ENCODE measurements at places on chromosomes 12 and 14. TPM values are rescaled to one million over a fixed set of nuclear protein-coding genes. Genes with fewer than 3 reads are reported as not detected.

OAS2 gene
- 12.4 TPM for total RNA-seq

CRADD gene
- total RNA-seq: 38.9 TPM

ZC2HC1C gene
- total RNA-seq: 1.8 TPM

AKT1 gene
- 154 TPM for total RNA-seq

TRPV4 gene
- 8.0 TPM for total RNA-seq

CLEC4C gene
- 1.3 TPM for total RNA-seq

PSMA6 gene
- 84.1 TPM for total RNA-seq

SMOC1 gene
- 187 TPM for total RNA-seq

KLHDC1 gene
- total RNA-seq: 7.7 TPM

SLC4A8 gene
- 10.5 TPM for total RNA-seq

OVCH1 gene
- not detected for total RNA-seq

PTPRB gene
- total RNA-seq: 20.3 TPM

CNTN1 gene
- 33.6 TPM for total RNA-seq

ACRBP gene
- 2.3 TPM for total RNA-seq

GRCh38 chr12:87985069-87985675 lies 44.0 kb downstream of the C12orf50 start:
- DNase-seq: no peak

DNA sequence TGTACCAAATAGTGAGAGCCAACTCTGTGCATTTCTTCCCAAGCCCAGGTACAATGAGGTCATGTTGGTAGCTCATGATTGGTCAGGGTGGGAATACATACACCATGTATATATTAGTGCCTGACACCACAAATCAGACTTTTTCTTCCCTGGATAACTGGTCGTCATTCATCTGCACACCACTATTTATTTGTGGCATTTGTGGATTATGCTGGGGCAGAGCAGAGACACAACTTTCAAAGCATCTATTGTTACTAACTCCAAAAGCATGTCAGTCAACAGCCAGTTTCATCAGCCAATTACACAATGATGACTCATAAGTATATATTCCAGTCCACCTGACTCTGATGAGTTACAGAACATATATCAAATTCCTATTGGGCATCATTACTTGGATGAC lies 181.7 kb downstream of the ADAMTS20 start:
- no peak for DNase-seq

DNA sequence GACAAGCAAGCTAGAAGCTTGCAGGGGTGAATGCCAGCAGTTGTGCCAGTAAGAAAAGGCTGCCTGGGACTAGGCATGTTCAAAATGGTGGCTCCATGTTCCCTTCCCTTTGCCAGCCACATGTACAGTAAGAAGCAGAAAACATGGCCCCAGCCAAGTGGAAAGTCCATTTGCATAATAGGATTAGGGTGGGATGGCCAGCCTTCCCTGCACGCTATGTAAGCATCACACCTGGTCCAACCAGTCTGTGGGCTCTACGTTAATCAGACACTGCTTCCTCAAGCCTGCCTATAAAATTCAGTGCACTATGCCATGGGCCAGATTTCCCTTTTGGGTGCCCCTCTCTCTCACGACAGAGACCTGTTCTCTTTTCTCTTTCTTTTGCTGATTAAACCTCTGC lies 288.4 kb downstream of the GXYLT1 start:
- no peak for DNase-seq

GRCh38 chr14:28831126-28831525 lies 64.5 kb downstream of the FOXG1 start:
- DNase-seq: no peak

GRCh38 chr12:48615681-48616080 lies 45.8 kb upstream of the LALBA start:
- no peak for DNase-seq

GRCh38 chr14:53360829-53361228 lies 207.7 kb upstream of the DDHD1 start:
- DNase-seq: no peak

DNA sequence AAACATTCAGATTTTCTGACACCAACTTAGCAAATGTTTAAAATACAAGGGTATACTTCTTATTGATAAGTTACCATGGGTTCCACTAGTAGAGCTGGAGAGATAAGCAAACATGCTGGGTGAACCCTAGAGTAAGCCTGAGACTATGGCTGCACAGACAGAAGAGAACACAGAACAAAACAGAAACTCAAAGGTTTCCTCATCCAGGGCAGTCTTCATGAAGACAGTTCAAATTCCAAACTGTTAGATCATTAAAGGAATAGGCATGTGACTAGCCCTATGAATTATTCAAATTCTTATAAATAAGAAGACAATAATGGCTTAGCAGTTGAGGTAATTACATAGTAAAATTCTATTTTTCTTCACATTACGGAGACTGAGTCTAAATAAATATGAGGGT lies 28.1 kb downstream of the BTBD7 start:
- DNase-seq: no peak

DNA sequence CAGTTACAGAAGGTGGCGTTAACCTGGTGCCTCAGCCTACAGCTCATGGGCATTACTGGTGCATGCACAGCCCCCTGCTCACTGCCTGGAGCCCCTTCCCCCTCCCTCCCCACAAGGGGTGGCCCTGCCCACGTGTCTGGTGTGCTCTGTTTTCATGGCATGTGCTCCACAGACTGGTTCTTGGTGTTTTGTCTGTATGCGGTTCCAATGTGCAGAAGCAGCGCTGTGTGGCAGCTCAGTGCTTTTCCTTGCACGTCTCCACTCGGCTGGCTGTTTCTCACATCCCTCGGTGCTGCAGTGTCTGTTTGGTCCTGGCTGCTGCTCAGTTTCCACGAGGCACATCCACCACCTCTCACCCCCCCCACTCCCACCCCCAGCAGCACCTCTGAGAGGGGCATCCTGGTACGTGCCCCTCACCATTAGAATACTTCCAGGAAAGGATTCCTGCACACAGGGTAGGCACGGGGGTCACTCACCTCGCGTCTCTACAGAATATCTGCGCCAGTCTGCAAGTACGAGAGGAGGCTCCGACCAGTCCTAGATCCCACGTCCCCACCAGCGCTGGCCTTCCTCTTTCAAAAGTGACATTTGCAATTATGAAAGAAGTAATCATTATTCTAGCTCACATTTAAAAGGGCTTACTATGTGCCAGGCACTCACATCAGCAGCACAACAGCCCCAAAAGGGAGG lies 27.1 kb downstream of the DIO3 start:
- no peak for DNase-seq

DNA sequence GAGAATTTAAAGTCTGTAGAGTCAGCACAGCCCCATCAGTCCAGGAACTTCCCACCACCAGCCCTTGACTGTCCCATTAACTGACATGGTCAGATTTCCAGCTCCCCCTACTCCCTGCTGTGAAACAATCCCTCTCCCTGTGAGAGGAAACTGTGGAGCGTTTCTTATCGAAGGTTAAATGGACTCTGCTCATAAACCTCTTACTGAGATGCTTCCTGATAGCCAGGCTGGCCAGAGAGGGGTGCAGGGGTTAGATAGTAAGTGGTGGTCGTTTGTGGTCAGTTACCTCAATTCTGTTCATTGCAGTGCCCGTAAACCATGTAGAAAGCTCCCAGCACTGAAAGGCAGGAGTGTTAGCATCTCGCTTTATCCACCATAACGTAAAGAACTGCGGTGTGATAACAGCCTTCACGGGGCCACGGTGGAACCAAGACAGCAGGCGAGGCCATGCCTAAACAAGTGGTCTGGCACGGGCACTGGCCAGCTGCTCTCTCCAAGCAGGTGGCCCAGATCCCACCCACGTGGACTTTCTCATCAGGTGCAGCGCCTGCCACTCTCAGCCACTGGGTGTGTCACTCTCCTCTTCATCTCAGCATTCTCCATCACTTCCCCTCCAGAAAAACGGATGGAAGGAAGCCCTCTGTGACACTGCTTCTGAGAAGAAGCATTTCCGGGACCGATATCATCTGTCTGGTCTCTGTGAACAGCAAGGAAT lies 102.2 kb downstream of the FBXL14 start:
- DNase-seq: no peak

DNA sequence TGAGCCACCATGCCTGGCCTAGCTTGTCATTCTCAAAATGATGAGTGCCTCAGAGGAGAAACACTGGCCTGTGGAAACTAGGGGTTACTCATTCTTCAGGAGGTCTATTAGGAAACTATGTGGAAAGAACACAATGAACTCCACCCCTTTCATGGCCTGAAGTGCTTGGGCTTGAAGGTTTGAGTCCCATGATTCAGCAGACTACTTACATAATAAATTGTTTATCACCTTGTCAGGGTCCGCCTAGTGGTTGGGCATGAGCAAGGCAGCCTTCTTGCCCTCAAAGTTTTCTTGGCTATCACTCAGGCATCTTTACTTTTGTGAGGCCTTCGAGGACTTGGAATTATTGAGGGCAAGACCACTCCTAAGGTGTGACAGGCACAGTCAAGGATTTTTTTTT lies 251.2 kb downstream of the ACSS3 start:
- no peak for DNase-seq

GRCh38 chr12:11581179-11581755 lies 68.2 kb upstream of the ETV6 start:
- DNase-seq: peak; percentile 75

DNA sequence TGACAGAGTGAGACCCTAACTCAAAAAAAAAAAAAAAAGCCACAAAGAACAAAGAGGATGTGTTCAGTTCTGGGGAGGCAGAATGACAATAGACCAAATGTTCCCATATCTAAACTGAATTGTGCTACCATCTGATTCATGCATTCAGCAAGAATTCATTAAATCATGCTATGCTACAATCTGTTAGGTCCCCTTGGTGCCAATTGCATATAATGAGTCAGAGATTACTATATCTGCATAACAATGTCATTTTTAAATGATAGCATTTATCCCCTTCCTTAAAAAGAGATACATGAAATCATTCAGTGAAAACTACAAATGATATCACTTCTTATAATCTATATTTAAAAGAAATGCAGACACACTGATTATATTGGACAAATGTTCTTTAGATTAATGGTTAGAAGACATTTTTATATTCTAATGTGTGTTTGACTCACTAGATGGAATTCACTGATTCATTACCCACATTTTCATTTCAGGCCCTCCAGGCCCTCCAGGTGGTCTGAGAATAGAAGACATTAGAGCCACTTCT lies 207.6 kb upstream of the PDZRN4 start:
- DNase-seq: no peak

GRCh38 chr14:68922886-68923285 lies 56.2 kb downstream of the ACTN1 start:
- DNase-seq: no peak

DNA sequence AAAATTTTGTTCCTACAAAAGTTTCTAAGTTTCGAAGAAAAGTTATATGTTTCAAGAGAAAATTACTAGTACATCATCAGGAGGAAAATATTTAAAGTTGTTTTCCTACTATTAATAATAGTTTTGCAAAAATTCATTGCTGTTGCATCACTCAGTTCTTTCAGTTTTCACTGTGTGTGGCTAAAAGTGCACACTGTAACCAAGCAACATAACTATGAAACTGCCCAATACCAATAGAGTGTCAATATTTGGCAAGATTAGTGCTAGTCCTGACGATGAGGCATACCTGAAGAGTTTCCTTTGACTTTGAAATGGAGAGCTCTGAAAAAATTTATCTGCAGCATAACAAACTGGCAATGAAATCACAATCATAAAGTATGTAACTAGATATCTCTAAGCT lies 194.3 kb downstream of the CPNE8 start:
- DNase-seq: no peak

DNA sequence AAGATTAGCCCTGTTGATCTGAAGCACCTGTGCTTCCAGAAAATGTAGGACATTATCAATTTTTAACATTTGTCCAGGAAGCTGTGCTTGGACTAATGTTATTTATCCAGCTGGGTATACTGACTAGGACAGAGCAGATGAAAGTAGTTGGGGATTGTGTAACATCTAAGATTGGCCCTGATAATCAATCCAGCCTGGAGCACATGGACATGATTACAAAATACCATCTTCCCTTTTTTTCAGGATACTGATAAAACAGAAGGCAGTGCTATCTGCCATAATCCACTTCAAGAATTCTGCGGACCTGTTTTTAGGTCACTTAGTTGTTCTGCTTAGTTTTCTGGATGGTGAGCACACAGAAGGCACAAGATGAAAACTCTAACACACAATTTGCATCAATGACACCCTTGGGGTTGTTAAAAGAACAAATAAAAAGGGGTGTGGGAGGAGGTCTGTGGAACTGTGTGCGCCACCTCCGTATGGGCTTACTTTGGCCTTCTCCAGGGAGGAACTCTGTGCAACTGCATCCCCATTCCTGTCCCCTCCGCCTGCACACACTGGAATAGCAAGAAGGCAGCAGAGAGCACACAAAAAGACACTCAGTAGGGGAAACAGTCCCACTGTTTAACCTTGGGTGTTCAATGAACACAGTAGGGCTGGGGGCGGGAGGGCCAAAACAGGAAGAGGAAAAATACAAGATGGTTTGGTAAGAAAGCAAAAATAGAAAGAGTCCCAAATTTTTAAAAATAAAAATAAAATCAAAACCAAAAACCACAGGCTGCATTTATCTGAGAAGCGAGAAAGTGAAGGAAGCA lies 31.1 kb upstream of the DUSP6 start:
- no peak for DNase-seq

- DNase-seq: no peak
These were observed 168.1 kb downstream of the BMP4 start for GRCh38 chr14:53788566-53788965.

GRCh38 chr14:61326146-61326545 lies 4.8 kb downstream of the PRKCH start:
- no peak for DNase-seq

- DNase-seq: no peak
These were observed 24.2 kb downstream of the SH2B3 start for GRCh38 chr12:111429828-111430432.

DNA sequence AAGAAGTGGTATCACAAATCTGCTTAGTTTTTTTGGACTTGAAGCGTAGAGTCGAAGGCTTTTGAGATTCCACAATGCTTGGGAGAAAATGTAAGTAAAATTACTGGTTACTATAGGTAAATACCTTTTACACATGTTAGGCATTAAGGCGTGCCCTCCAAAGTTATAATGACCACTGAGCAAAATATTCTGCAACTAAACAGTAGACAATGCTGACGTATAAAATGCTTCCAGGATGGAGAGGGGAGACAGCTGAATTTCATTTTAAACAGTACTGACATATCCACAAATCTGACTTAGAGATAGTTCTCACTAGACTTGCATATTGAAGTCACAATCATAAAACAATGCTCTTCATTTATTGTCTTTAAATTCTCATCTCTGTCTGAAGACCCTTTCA lies 144.5 kb upstream of the DCN start:
- no peak for DNase-seq

GRCh38 chr12:131002216-131002631 lies 48.5 kb downstream of the ADGRD1 start:
- DNase-seq: no peak

DNA sequence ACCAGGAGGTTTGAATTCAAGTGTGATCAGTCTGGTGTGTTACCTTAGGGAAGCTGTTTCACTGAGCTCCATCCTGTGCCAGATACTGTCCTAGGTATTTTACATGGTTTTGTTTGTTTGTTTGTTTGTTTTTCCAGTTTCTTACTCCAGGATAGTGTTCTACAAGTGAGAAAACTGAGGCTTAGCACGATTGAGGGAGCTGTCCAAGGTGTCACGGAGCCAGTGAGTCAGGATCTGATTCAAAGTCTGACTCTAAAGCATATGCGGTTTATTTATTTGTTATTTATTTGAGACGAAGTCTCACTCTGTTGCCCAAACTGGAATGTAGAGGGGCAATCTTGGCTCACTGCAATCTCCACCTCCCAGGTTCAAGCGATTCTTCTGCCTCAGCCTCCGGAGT lies 79.7 kb upstream of the GNG2 start:
- DNase-seq: no peak

Data from prostate gland (tissue), 2 donors.